ENCODE measurements at places on chromosomes 13 and 19.

- no peak for DNase-seq
Observed at GRCh38 chr13:111143865-111144540, 28.9 kb downstream of the ARHGEF7 start.

- no peak for DNase-seq
Observed at GRCh38 chr13:71454509-71454908, 412.5 kb downstream of the DACH1 start.

GRCh38 chr13:95564091-95564490, 11.6 kb downstream of the CLDN10 start:
- DNase-seq: no peak

DNA sequence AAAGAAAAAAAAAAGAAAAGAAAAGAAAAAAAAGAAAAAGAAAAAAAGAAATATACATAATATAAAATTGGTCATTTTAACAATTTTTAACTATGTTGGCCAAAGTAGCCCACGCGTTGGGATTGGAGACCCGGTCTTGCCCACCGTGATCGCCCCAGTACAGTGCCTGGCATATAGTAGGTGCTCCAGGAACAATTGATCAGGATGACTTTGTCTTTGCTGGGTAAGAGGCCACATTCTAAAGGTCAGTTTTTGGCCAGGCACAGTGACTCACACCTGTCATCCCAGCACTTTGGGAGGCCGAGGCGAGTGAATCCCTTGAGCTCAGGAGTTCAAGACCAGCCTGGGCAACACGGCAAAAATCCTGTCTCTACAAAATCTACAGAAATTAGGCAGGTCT, 3.8 kb upstream of the ANGPTL4 start:
- DNase-seq: no peak

DNA sequence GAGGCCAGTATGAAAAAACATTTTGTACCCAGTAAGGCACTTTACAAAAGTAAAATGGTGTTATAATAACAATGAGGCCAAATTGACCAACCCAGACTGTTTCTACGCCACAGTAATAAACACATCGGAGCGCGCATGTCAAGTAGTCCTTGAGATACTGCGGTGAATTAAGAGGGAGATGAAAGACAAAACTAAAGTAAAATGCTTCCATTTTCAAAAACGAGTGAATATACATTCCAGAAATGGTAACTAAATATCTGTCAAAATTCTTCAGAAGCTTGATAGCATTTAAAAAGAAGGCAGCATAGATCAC, 19.0 kb downstream of the N4BP2L1 start:
- DNase-seq: no peak

DNA sequence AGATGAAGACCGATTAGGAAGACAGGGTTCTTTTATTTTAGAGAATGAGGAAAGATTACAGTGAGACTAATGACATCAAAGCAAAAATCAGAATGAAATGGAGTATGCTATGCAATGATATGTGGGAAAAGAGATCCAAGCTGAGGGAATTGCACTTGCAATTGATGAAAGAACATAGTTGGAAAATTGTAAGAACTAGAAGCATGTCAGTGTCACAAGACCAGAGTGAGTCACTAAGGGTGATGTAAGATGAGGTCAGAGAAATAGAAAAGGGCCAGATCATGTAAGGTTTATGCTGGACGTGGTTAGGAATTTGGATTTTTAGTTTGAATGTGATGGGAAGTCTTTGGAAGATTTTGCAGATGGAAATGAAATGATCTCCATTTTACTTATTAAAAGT, 1937.3 kb downstream of the OLFM4 start:
- no peak for DNase-seq

DNA sequence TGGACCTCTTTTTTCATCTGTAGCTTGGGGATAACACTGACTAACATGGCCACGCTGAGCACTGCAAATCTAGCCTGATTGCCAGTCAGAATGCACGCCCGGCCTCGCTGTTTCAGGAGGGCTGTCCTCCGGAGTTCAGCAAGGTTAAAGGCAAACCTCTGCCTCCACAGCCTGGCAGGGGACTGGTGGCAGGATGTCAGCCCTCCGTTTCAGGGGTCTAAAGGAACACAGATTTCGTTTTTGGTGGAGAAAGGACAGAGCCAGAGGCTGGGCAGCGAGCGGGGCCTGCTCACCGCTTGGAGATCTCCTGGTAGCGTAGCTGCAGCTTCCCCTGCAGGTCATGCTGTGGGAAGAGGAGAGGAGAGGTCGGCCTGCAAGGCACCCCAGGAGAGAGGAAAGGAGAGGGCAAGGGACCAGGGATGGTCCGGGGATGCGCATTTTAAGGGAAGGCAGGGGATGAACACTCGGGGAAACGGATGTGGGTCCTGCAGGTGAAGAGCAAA, 560 bp downstream of the NDUFA7 start:
- DNase-seq: no peak

- DNase-seq: no peak
Observed at GRCh38 chr19:44615863-44616247, 2.5 kb downstream of the IGSF23 start.

- DNase-seq: no peak
Observed at GRCh38 chr13:19681517-19681916, 48.1 kb downstream of the MPHOSPH8 start.

DNA sequence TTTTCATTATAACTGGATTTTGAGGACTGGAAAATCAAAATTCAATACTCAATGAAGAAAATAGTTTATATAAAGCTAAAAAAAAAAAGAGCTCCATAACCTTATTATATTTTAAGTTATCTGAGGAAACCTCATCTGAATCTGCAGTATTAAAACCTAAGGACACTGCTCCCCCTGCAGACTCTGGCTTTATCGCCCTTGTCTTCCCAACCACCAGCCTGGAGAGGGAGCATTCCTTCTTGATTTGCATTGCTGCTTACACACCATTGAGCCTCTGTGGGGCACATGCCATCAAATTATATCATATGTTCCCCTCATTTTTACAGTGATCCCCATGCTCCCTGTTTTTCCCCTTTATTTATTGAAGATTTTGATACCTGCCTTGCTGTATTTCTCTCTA, 871.4 kb upstream of the GPC6 start:
- no peak for DNase-seq

- no peak for DNase-seq
Observed at GRCh38 chr19:17279436-17279835, 2.3 kb upstream of the ANKLE1 start.

GRCh38 chr13:113106711-113107351, 1.2 kb downstream of the F7 start:
- no peak for DNase-seq

- DNase-seq: no peak
Observed at GRCh38 chr13:59963827-59964226, 199.9 kb downstream of the DIAPH3 start.

DNA sequence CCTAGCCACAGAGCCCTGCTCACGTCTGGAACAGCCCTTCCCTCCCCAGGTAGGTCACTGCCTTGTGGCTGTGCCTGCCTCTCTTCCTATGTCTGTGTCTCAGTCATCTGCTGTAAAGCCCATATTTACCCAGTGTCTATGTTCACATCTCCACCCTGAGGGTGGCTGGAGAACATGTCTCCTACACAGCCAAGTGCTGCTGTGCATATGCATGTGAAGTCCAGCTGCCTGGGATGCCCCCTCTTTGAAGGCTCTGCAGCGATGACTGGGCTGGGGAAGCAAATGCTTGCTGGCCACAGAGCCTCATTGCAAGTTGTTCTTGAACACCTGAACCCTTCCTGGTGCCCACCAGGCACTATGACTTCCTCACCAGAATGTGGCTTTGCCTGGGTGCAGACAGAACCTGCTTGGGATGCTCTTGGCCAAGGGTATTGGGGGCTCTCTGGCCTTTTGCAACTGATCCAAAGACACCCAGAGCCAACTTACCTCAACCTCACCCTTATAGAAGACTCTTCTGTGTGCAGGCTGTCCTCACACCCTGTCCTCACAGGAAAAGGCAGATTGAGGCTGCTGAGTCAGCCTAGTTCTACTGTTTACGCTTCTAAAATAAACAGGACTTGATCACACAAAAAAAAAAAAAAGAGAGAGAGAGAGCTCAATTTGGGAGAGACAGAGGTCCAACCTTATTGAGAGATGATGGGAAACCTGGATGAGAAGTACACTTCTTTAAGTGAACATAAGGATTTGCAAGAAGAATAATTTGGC, 26.5 kb downstream of the MRPL57 start:
- DNase-seq: no peak

GRCh38 chr19:39915101-39915847, 19.2 kb downstream of the FCGBP start:
- no peak for DNase-seq

GRCh38 chr13:97559030-97559429, 125.1 kb downstream of the RAP2A start:
- DNase-seq: no peak

DNA sequence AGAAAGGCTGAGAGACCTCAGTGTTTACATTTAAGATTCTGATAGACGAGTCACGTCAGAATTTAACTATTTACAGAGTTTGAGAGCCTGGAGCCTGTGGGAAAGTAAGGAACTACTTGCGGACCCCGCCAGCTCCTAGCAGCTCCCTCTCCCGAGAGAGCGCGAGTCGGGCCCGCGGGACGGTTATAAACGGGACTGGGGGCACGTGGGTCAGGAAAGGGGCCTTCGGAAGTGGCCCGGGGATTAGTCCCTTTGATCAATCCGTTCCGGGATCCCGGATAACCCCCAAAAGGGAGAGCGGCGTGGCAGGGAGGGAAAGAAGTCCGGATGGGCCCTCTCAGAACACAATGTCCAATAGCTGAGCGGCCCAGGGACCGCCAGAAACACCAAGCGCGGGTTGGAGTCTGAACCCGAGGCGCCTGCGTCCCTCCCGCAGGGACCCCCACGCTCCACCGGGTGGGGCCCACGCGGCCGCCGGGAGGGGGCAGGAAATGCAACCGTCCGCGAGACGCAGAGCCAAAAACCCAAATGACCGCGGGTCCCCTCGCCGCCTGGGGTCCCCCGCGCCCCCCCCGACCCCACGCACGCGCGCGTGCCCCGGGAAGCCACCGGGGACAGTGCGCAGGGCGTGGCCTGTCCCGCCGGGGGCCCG, 3.6 kb downstream of the ZIC5 start:
- no peak for DNase-seq

DNA sequence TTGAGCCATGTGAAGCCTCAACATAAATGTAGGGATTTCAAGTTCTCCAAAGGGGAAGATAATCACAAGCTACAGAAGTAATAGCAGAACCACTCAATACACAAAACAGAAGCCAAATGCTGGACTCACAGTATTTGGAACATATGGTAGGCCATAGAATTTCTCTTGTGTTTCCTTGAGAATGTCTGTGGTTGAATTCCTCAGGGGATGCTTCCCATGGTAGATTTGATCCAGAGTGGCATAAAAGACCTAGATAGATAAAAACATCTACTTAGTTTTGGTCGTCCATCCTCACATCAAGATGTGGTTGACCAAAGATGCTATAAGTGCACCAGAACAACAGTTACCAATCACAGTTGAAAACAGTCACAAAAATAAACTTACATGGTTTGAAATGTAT, 83.4 kb downstream of the MIPEP start:
- no peak for DNase-seq

GRCh38 chr13:100522618-100523309, 65.8 kb downstream of the GGACT start:
- DNase-seq: no peak

All from progenitor cell of endocrine pancreas (in vitro differentiated cells).